ENCODE measurements at places on chromosomes 16 and 17.

- H3K27ac ChIP-seq = no peak overlapping the region
- no peaks in the 10 kb centered on the region for H3K36me3 ChIP-seq
- DNase-seq = no peak
Measured at GRCh38 chr17:41536741-41537613, 8.9 kb upstream of the KRT19 start.

DNA sequence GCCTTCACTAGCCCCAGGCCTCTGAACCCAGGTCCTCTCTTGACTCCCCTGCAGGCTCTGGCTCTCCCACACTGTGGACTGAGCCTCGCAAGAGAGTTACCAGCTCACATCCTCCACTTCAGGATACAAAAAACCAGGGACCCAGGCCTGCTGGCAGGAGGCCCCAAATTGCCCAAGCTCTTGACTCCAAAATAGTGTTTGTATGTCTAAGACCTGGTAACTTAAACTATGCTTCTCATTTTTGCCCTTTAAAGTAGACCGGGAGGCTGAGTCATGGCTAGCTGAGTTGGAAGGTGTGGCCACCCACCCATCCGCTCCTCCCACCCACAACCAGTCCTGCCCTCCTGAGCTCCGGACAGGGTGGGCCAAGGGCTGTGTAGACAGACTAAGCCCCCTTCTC lies 250.0 kb downstream of the SOX9 start:
- no peak for DNase-seq
- H3K36me3 ChIP-seq = no peaks in the 10 kb centered on the region
- H3K4me1 ChIP-seq = no peaks in the 10 kb centered on the region
- no peaks in the 10 kb centered on the region for H3K27me3 ChIP-seq
- no peak overlapping the region for H3K27ac ChIP-seq

DNA sequence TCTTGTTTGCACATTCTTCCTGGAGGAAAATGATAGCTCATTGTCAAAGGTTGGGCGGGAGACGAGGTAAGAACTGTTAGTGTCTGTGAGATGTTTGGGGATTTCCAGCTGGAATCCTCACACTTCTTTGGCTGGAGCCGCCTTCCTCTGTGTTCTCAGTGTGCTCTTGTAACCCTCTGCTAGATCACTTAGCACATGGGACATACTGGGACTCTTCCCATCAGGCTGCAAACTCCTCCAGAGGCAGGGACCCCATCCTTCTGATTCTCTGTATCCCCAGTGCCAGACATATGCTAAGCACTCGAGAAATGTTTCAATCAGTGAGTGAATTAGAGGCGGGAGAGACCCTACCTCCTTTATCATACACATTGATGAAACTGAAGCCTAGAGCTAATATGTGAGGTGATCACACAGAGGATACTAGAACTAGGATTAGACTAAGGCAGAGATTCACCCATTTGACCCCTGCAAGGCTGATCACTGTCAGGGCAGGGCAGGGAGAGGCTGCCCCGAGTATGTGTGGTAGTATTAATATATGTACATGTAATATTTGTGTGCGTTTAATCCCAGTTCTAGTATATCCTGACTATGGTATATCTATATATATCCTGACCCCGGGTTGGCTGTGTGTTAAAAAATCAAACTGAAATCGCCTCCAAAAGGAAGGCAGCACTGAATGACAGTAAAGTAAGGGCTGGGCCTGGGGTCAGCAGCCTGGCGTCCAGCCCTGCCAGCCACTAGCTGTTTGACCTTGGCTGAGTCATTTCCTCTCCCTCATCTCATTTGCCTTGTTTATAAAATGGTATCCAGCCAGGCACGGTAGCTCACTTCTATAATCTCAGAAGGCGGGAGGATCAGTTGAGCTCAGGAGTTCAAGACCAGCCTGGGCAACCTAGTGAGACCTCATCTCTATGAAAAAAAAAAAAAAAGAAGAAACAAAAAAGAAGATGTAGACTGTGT lies 75.5 kb upstream of the TBX2 start:
- no peaks in the 10 kb centered on the region for H3K27me3 ChIP-seq
- H3K36me3 ChIP-seq = no peaks in the 10 kb centered on the region
- no peak overlapping the region for H3K4me3 ChIP-seq
- DNase-seq = no peak

GRCh38 chr17:34764716-34765115 lies 185.3 kb downstream of the TMEM132E start:
- H3K4me3 ChIP-seq = no peak overlapping the region
- no peaks in the 10 kb centered on the region for H3K4me1 ChIP-seq
- H3K36me3 ChIP-seq = no peaks in the 10 kb centered on the region
- no peaks in the 10 kb centered on the region for H3K27me3 ChIP-seq

GRCh38 chr17:6893382-6894205 lies 62.1 kb upstream of the TEKT1 start:
- H3K36me3 ChIP-seq = no peaks in the 10 kb centered on the region
- no peaks in the 10 kb centered on the region for H3K4me1 ChIP-seq
- H3K4me3 ChIP-seq = no peak overlapping the region
